ENCODE measurements at places on chromosomes 7 and 10. TPM values are rescaled to one million over a fixed set of nuclear protein-coding genes. Genes with fewer than 3 reads are reported as not detected.
A peak's percentile ranks its signal among the peaks of the same experiment; 100 is the strongest.

The OR9A2 gene
- not detected for total RNA-seq

GRCh38 chr7:152959610-152960009 lies 200.1 kb downstream of the ACTR3B start:
- no peak for DNase-seq

The MYO1G gene
- total RNA-seq: 14.7 TPM

GRCh38 chr10:93875032-93875358 lies 18.8 kb upstream of the SLC35G1 start:
- no peak for DNase-seq

DNA sequence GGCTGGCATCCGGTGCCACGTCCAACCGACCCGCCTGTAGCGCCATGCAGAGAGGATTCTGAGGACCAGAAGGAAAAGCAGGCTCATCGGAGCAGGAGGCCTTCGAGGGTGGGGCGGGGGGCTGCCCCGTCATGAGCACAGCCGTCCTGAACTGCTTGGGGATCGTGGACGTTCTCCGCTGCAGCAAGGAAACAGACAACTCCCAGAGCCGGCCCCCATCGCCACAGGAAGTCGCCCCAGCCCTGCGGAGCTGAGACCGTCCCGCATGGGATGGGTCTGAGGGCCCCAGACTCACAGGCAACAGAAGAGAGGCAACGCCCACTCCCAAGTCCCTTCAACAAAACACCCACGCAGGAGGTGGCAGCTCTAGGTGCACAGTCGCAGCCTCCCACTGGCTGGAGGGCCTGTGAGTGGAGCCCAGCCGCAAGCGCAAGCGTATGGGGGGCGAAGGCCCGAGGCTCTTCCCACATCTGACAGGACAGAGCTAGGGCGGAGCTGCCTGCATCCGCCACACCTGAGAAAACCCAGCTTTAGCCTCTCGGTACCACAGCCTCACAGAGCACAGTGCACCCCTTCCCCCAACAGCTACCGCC lies 64.7 kb upstream of the TNRC18 start:
- no peak for DNase-seq

GRCh38 chr10:42630537-42631134 lies 7.7 kb downstream of the ZNF33B start:
- no peak for DNase-seq

- DNase-seq: no peak
Observed at GRCh38 chr7:21939136-21939857, 6.4 kb downstream of the CDCA7L start.

The KLF14 gene
- total RNA-seq: not detected

- DNase-seq: no peak
Observed at GRCh38 chr7:80821771-80822319, 97.0 kb downstream of the SEMA3C start.

DNA sequence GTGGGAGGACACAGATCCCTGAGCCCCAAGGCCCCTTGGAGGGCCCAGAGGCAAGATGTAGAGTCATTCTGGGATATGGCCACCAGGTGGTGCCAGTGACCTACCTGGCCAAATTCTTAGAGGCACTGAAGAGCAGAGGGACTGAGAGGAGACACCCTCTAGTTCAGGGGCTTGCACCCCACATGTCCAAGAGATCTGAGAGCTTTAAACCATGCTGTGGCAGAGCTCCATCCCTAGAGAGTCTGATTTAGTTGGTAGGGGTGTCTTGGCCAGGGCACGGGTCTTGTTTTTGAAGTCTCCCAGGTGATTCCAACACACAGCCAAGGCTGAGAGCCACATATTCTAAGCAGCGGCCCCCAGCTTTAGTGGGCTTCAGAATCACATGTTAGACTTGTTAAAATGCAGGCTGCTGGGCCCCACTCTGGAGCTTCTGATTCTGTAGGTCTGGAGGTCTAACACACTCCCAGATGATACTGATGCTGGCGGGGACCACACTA lies 52.5 kb downstream of the PRF1 start:
- peak; percentile 64 for DNase-seq

The GIMAP8 gene
- 42.9 TPM for total RNA-seq

DNA sequence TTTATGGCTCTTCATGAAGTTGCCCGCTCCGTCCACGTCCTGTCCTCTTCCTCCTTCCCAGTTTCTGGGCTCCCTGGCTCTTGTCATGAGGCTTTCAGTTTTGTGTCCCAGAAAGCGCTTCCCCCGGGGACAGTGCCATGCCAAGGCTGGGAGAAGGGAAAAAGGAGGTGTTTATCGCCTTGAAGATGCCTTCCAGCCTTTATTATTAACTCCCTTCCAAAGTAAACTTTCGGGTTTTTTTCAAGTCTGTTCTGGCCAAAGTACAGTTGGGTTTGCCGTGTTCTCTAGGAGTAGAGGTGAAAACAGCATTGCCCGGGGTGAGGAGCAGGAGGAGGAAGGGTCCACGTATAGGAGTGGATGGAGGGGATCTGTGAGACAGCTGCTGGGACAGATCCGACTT lies 117.2 kb downstream of the CUX1 start:
- DNase-seq: no peak

- DNase-seq: no peak
Observed at GRCh38 chr10:46253076-46254006, 33.5 kb upstream of the ANTXRL start.

GRCh38 chr7:44733708-44734481 lies 14.8 kb upstream of the ZMIZ2 start:
- DNase-seq: no peak

GRCh38 chr7:47103498-47104205 lies 478.3 kb downstream of the TNS3 start:
- DNase-seq: no peak

DNA sequence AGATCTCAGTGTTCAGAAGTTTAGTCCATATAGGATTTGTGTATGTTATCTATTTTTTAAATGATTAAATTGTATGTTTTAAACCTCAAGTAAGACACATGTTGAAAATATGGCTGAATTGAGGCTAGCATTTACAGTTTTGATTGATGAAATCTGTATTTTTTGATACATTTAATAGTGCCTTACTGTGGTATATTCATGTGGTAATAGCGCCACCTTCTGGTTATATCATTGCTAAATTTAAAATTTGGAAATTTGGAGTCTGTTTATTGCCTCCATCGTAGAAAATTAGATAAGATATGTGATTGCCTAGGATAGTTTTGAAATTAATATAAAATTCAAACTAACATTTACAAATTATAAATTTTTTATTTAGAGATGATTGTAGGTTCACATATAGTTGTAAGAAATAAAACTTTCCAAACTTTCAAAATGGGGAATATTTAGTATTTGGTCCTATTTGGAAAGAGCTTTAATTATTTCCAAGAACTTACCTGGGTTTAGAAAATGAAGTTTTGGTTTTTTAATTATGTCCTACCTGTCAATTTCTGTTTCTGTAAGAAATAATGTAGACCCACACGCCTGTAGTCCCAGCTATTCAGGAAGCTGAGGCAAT lies 19.1 kb upstream of the ARMS2 start:
- DNase-seq: no peak

- DNase-seq: no peak
Observed at GRCh38 chr10:111989136-111989911, 194.2 kb downstream of the GPAM start.

- DNase-seq: no peak
Observed at GRCh38 chr7:265998-266850, 23.7 kb upstream of the FOXL3 start.

The SLC26A5 gene
- total RNA-seq: 0.47 TPM

DNA sequence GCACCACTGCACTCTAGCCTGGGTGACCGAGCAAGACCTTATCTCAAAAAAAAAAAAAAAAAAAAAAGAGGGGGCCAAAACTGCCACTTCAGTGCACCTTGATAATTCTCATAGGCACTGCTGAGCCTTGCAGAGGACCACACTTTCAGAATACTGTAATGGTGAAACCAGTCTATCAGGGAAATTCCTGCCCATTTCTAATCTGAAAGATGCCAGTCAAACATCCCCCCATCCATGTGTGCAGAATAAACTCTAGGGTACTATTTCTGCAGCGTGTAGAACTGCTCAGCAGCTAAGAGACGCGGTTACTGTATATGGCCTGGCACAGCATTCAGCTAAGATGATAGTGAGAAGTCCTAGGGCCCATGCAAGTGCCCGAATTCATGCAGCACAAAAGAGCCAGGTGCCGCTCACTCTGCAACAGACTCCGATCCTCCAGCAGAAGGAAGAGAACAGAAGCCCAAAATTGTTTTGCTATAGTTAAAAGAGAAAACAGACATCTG lies 286.8 kb upstream of the KLF14 start:
- DNase-seq: no peak

The HOXA3 gene
- 4.5 TPM for total RNA-seq

The UBE2H gene
- 57.2 TPM for total RNA-seq

GRCh38 chr10:109784236-109784635 lies 139.1 kb downstream of the XPNPEP1 start:
- DNase-seq: no peak

The PTF1A gene
- not detected for total RNA-seq

The AMZ1 gene
- total RNA-seq: not detected

The EBLN1 gene
- not detected for total RNA-seq

DNA sequence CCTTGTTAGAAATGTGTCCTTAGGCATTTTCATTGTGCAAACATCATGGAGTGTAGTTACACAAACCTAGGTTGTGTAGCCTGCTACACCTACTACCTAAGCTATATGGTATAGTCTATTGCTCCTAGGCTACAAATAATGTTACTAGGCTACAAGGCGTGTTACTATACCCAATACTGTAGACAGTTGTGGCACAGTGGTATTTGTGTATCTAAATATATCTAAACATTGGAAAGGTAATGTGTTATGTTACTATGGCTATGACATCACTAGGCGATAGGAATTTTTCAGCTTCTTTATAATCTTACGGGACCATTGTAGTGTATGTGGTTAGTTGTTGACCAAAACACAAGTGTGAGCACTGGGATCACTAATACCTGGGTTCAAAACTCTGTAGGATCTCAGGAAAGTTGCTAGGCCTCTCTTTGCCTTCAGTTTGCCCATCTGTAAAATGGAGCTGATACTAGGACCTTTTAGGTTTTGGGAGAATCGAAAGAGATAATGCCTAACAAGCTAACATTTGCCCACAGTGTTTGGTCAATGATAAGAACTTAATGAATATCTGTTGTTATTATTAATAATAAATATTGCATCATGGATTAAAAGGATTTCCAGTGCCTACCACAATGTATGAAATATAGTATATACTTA lies 2.7 kb downstream of the BICC1 start:
- no peak for DNase-seq

GRCh38 chr7:138510003-138510402 lies 49.9 kb downstream of the TRIM24 start:
- DNase-seq: no peak

DNA sequence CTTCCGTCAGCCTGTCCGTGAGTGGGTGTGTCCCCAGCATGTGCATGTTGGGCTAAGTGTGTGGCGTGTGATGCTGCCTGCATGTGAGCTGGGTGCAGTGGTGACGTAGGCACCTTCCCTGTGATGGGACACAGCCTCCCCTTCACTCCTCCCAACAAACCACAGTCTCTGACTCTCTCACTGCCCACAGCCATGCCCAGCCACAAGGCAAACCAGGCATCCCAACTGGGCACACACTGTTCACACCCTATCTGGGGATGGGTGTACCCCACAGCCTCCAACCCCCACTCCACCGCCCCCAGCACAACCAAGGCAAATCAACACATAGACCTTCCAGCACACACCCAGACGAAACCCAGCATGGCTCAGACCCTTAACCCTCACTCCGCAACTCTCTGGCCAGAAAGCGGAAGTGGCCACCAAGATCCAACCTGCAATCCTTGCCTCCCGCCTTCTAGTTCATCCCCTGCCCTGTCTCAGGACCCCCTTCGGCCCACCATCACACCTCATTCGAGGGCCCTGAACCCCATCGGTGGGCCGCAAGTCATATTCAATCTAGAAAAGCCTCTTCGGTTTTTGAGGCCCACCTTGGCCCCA lies 10.4 kb downstream of the PSD start:
- DNase-seq: no peak

- DNase-seq: no peak
Observed at GRCh38 chr7:50556247-50556991, 8.8 kb downstream of the DDC start.
